Right cardiac atrium (tissue), 5 donors: ENCODE measurements at places on chromosomes 12 and 14. TPM values are rescaled to one million over a fixed set of nuclear protein-coding genes. Genes with fewer than 3 reads are reported as not detected.

MED6 gene
- total RNA-seq, result 20.7 TPM

DNA sequence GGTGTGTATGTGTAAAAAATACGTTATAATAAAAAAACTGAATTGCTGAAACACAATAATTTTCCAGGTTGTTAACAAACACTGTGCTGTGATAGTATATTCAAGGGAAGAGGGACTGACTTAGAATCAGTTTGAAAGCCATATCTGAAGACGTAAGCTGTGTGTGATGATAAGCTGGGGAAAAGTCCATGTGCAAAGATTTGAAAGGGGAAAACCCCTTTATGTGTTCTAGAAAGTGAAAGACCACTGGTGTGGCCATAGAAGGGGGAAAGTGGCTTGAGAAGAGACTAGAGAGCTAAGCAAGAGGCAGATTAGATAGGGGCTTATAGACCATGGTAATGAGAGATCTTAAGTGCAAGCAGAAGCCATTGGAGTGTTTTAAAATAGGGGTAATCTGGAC lies 195.9 kb upstream of the GZMB start:
- DNase-seq, result no peak

DNA sequence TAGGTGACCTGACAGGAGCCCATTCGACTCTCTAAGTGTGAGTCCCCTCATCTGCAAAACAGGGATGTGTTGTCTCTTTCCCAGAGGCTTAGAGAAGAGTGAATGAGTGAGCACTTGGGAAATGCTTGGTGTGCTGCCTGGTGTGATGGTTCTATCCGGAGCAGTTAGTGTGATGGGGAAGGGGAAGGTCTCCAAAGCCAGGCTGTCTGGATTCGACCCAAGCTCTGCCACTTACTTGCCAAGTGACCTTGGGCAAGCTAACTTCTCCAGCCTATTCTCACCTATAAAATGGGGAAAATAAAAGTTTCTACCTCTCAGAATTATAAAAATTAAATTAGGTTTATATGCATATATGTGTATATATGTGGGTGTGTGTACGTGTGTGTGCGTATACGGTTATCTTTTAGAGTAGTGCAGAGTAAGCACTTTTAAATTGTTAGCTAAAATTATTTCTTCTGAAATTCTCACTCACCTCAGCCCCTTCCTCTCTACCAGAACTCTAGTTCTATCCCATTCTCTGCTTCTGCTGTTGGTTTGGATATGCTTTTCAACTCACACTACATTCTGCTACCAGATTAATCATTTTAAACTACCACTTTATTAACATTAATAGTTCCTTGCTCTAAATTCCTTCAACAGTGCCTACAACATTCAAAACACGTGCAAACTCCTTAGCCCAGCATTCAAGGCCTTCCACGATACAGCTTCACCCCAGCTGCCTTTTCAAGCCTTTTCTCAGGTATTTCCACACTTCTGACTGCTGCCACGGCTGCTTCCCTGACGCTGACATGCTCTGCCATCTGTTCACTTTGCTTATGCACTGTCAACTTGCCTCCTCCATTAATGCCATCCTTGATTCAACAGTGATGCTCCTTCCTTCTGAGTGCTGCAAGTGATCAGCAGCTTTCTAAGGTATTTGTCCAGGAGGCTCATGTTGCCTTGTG lies 55.3 kb downstream of the DICER1 start:
- no peak for DNase-seq

- DNase-seq, result no peak
Measured at GRCh38 chr14:104900639-104901512, 23.8 kb upstream of the PLD4 start.

DNA sequence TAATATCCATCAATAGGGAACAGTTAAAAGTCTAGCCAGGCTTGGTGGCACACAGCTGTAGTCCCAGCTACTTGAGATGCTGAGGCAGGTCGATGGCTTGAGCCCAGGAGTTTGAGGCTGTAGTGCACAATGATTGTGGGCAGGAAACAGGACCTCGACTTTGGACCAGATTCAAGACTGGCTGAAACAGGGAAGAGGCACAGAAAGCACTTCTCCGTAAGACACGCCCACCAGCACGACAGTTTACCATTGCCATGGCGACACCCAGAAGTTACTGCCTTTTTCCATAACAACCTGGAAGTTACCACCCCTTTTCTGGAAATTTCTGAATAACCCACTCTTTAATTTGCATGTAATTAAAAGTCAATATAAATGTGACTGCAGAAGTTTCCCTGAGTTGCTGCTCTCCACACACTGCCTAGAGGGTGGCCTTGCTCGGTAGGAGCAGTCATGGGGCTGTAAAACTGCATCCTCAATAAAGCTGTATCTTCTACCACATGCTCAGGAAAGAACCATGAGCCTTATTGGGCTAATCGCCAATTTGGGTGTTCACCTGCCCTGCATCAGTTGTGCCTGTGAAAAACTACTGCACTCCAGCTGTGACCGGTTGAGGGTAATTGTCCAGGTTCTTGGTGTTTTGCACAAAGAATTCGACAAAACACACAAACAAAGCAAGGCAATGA lies 4.6 kb upstream of the LRRC23 start:
- peak; percentile 76 for DNase-seq

DNA sequence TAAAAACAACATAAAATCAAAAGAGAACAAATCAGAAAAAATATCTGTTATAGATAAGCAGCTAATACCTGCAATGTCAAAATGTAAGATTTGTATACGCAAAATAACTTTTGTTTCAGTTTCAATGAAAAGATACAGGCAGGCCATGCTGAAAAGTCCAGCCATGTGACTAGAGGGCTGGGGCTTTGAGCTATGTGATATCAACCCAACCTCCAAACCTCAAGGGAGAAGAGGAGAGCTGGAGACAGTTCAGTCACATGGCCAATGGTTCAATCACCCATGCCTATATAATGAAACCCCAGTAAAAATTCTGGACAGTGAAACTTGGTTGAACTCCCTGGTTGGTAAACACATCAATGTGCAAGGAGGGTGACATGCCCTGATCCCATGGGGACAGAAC lies 5.3 kb downstream of the COX16 start:
- no peak for DNase-seq

PPP1R1A gene
- 122 TPM for total RNA-seq

- no peak for DNase-seq
Measured at GRCh38 chr12:3201339-3202051, 124.3 kb downstream of the TSPAN9 start.

DNA sequence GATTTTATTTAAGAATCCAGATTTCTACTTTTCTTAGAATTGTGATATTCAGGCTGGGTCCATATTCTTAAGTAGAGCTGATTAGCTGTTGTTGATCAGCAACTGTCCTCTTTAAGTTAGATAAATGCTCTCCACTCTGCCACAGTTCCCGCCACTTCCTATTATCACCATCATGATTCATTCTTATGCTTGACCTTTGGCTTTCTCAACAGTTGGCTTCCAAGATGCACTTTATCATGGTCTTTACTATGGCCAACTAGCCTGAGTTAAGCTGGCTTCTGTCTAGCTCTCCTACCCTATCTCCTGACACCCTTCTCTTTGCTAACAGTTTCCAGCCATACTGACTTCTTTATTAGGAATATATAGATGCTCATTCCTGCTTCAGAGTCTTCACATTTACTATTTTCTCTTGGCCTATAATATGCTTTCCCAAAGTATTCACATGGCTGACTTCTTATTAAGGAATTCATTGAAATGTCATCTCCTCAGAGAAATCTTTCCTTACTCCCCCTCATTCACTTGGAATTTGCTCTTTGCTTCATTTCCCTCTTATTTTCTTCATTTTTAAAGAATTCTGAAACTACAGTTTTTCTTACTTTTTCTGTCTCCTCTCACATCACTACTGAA lies 149.0 kb upstream of the IGF1 start:
- DNase-seq, result no peak

DNA sequence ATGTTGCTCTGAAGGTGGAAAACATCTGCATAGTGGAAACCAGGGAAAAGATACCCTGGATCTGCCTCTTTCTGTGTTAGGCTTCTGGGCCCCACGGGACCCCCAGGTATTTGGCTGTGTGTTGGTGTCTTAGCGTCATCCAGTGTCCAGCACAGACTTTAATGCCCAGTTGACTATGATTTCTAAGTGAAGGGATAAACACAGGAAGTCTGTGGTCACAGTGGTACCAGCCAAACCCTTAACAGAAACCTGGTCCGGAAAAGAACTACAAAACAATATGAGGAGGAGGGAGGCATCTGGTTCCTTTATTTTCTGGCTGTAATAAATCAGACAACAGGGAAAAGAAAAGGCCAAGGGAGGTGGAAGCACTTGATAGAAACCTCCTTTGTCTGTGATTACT lies 56.4 kb downstream of the CMKLR1 start:
- no peak for DNase-seq

DNA sequence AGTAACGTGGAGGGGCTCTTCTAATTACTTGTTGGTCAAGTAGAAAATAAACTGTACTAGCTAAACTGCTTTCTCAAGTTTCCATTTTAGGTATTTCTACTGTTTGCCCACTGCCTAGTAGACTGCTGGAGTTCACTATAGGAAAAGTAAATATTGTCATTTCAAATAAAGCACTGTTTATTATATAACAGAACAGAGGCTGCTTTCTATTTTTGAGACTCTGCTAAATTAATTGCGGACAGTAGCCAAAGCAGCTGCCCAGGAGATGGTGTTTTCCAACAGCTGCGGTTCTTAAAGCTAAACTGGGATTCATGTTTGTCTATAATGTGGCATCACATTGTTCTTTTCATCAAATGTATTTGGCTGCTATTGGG lies 15.9 kb upstream of the SIX1 start:
- no peak for DNase-seq

- no peak for DNase-seq
Measured at GRCh38 chr14:100137173-100137572, 22.3 kb downstream of the DEGS2 start.

MYF6 gene
- total RNA-seq, result not detected

- DNase-seq, result no peak
Measured at GRCh38 chr12:18559242-18559641, 178.6 kb downstream of the PLCZ1 start.

DNA sequence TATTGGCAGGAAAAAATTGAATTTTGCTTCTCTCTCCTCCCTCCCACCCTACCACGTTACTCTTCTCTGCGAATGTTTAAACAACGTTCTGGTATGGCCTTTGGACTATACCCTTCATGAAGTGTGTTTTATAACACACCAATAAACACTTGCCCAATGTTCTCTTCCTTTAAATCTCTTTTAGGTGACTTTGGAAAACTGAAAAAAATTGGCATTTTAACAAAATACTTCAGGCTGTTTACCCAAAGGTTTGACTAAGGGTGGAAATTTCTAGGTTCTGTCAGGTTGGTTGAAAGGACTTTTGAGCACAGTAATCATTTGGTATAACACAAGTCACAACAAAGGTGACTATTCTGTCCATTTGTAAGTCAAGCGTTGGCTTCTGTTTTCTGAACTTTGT lies 446.8 kb downstream of the AEBP2 start:
- DNase-seq, result no peak

- no peak for DNase-seq
Measured at GRCh38 chr12:50508414-50508813, 3.6 kb downstream of the DIP2B start.

TMTC2 gene
- 2.9 TPM for total RNA-seq

GRCh38 chr12:104768033-104768432 lies 190.1 kb downstream of the SLC41A2 start:
- DNase-seq, result no peak

GRCh38 chr12:59431266-59431665 lies 164.6 kb upstream of the SLC16A7 start:
- DNase-seq, result no peak

- DNase-seq, result no peak
Measured at GRCh38 chr12:69653703-69654102, 43.0 kb upstream of the LRRC10 start.

DNA sequence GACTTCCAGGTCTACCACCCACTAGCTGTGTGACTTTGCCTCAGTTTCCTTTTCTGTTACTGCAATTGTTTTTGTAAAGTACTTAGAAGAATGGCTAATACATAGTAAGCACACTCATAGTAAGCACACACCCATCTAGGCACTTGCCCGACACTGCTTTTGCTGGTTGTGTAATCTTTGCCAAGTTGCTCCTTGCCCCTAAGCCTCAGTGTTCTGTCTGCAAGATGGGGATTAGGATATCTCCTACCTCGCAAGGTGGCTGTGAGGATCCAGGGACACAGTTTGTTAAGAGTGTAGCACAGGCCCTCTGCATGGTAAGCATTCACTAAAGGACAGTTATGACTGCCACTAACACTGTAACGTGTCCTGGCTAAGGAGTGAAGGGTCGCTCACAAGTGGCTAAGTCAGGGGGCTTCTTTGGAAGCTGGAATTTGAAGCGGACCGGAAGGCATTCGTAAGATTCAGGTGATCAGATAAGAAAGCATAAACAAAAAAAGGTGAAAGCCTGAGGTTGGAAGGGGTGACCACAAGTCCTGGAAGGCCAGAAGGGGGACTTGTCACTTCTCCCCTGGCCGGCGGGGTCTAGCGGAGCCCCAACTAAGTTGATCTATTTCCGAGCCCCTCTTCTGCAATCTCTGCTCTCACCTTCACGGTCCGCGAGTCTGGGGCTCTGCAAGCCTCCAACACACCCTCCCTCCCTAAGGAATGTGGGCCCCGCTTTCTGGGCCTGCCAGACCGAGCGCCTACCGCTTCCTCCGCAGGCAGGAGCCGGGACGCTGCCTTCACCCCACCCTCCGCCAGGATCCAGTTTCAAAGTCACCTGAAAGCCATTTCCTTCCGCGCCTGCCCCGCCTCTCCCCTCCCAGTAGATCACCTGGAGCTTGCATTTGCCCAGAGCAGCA lies 1.5 kb upstream of the PLEKHG3 start:
- DNase-seq, result no peak

DNA sequence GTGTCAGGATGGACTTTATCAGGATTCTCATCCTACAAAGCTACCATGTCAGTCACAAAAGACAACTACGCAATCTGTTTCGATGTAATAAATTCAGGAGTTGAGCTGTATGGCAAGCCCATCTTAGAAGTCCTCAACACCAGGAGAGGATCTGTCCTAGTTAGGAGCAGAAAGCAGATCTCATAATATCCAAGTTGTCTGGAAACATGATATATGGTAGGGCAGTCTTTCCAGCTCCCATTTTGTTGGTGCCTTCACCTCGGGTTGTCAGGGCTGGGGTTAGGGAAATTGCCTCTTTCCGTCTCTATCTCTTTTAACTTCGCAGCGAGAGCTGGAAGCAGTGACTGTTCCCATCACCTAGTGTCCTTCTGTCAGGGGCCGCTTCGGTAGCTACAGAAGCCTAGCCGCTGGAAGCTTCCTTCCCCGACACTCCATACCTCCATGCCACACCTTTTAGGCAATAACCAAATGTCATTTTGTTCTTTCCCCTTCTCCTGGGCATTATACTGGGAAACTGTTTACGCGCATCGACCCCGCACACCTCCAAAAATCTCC lies 1.4 kb downstream of the NIN start:
- DNase-seq, result no peak

- no peak for DNase-seq
Measured at GRCh38 chr14:71273366-71273765, 366.1 kb downstream of the PCNX1 start.

GRCh38 chr12:45213107-45213506 lies 2.8 kb upstream of the ANO6 start:
- no peak for DNase-seq

- peak; percentile 83 for DNase-seq
Measured at GRCh38 chr14:100297320-100298300, 8.6 kb downstream of the SLC25A29 start.

GRCh38 chr12:110165540-110166159 lies 41.5 kb downstream of the IFT81 start:
- no peak for DNase-seq

OR6C2 gene
- total RNA-seq, result not detected
